ENCODE measurements at places on chromosomes 16 and 17.

- no peak for DNase-seq
Observed at GRCh38 chr17:40819528-40820125, 2.8 kb downstream of the KRT10 start.

DNA sequence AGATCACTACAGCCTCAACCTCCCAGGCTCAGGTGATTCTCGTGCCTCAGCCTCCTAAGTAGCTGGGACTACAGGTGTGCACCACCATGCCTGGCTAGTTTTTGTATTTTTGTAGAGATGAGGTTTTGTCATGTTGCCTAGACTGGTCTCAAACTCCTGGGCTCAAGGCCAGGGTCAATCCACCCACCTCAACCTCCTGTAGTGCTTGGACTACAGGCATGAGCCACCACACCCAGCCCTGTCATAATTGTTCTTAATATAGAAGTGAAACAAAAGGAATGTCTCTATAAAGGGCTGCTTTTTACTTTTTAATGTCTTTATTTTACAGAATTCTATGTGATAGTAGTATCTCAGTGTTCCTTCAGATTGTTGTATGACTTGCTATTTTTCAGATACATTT, 345.2 kb upstream of the TBX2 start:
- no peak for DNase-seq

DNA sequence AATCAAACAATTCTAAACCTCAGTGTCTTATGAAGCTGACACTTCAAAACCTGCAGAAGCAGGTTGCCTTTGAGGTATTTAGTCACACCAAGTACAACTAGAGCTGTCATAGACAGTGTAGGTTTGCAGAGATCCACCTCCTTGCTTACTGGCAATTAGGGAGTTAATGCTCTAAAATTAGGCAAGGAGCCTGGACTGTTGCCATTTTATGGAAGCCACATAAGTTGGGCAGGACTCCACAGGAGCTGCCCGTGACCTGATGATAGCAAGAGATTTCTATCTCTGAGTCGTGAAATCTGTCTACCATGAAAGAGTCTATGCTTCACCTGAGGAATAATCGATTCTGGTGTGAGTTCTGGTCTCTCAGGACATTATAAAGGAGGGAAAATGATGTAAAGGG, 8.9 kb downstream of the EME1 start:
- DNase-seq, result no peak

DNA sequence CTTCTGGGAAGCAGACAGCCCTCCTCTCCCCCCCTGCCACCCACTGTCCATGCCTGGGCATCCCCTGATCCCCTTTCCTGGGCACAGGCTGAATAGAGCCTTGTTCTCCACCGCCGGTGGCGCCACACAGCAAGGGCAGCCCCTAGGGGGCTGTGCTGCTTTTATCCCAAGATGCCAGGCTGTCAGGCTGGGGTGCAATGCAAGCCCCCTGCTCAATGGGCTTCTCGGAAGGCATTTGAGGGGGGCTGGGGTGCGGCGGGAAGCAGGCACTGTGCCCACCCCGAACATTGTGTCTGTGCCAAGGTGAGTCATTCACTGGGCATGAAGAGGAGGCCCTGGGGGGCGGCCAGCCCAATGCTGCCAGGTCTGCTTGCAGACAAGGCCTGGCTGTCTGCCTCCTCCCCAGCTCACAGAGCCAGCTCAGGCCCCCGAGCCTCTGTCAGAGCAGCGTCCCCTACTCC, 1.5 kb upstream of the GFAP start:
- DNase-seq, result peak; percentile 27

DNA sequence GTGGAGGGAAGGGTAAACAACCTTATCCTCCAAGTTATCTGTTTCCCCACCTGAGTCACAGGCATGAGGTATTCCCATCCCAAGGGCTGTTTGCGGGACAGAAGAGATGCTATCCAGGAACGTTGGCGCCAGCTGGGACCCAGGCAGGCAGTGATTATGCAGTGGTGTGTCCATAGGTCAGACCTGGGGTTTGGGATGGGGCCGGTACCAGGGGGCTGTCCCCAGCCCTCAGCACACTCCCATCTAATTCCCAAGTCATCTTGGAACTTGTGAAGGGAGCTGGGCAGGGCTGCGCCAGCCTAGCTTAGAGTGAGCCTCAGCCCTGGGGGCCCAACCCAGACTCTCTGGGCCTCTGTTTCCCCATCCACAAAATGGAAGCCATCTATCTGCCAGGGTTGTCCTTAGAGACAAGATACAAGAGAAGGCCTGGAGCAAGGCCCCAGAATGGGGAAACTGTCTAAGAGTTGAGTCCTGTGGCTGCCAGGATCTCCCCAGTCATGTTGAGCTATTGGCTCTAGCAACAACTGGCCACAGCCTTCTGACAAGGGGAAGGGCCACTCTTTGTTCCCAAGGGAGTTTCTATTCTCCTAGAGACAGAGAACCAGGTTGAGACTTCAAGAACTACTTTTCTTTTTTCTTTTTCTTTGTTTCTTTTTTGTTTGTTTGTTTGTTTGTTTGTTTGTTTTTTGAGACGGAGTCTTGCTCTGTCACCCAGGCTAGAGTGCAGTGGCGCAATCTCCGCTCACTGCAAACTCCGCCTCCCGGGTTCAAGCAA, 9.8 kb upstream of the JUP start:
- no peak for DNase-seq

- no peak for DNase-seq
Observed at GRCh38 chr17:57603978-57604377, 141.1 kb downstream of the CCDC182 start.

- no peak for DNase-seq
Observed at GRCh38 chr17:47791025-47791424, 30.6 kb downstream of the OSBPL7 start.

DNA sequence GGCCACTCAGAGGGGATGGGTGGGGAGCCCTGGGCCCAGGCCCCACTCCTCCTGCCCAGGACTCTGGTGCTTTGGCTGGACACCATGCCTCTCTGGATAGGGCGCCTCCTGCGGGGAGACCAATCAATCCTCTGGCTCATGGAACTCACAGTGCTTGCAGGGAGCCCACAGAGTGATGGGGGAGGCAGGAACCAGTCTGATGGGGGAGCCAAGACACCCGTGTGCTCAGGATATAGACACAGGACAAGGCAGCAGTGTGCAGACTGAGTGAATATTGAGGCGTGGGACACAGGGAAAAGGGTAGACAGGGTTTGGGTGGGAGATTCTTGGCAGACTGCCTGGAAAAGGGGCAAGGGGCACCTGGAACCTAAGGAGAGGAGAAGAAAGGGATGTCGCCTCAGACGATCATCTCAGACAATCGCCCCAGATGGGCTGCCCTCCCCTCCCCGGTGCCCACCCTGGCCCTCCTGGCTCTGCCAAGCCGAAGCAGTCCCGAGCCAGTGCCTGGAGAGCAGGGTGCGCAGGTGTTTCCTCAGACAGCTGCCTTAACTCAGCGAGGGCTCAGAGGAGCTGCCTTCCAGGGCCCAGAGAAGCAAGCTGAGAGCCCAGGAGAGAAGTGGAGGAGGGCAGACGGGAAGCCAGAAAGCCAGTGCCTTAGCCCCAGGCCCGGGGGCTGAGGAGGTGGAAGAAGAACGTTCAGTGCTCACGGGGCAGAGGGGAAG, 37.4 kb upstream of the DLX4 start:
- no peak for DNase-seq

GRCh38 chr17:20228860-20229259, 219.7 kb downstream of the SPECC1 start:
- no peak for DNase-seq

DNA sequence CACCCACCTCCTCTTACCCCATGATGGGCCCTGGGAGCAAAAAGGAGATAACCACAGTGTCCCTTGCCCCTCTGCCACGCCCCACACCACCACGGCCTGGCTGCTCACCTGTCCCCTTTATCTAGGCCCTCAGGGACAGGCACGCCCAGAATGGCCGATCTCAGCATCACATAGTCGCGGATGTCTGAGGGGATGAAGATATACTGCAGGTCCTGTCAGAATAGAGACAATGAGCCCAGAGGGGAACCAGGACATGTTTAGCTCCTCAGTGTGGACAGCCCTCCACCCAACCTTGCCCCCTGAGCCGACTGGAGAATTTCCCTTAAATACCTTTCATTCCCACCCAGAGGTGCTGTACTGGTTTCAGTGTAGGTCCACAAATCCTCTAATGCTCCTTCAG, 15.2 kb downstream of the ST6GALNAC2 start:
- DNase-seq, result no peak

DNA sequence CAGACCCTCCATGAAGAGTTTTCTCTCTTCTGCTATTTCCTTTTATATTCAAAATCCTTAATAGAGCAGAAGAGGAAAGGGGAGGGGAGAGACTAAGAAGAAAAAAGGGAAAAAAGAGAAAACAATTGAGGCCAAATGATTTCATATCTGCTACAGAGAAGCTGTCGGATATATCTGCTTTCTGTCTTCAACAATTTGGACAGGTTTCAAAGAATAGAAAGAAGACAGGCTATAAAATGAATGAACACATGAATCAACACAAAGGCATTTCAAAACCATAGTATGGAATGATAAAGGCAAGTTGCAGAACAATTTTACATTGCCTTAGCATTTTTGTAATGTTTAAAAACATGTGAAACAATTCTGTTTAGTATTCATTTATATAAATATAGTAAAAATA, 4.7 kb upstream of the CMTR2 start:
- no peak for DNase-seq

GRCh38 chr17:66702106-66702936, 132.6 kb upstream of the CACNG5 start:
- no peak for DNase-seq

- no peak for DNase-seq
Observed at GRCh38 chr16:21702276-21702675, 38.5 kb downstream of the OTOA start.

- no peak for DNase-seq
Observed at GRCh38 chr16:2979669-2980226, 498 bp downstream of the PKMYT1 start.

DNA sequence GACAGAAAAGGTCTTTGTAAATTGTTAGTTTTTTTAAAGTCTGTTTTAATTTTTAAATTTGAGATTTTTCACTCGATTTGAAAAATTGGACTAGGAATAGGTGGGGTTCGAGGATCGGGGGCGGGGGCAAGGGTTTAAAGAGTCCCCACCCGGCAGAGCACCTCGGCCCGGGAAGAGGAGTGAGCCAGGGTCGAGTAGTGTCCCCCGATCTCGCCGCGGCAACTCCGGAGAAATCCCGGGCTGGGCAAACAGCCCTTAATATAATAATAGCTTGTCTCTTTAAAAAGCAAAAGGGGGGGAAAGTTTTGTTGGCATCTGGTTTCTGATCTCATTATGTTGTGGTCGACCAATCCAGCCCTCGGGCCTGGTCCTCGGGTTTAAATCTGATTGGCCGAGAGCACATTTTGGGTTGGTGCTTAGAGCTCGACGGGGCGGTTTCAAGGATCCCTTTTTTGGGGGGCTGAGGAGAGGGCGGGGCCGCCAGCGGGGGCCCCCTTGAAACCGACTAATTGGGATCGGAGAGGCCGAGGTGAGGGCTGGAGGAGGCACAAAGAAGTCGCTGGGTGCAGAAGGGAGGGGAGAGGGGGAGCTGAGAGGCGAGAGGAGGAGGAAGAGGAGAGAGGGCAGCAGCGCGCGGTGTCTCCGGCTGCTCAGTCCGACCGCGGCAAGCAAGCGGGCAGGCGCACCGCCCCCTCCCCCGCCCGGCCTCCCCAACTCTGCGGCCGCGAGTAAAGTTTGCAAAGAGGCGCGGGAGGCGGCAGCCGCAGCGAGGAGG, at the start of gene FZD2:
FZD2 (plus strand) TSS at position 653 of the 775 bp plus-strand sequence. CDS start 205 bp downstream, outside the sequence.
- peak; percentile 96 for DNase-seq

- no peak for DNase-seq
Observed at GRCh38 chr17:77535435-77535834, 394.7 kb downstream of the SEC14L1 start.

DNA sequence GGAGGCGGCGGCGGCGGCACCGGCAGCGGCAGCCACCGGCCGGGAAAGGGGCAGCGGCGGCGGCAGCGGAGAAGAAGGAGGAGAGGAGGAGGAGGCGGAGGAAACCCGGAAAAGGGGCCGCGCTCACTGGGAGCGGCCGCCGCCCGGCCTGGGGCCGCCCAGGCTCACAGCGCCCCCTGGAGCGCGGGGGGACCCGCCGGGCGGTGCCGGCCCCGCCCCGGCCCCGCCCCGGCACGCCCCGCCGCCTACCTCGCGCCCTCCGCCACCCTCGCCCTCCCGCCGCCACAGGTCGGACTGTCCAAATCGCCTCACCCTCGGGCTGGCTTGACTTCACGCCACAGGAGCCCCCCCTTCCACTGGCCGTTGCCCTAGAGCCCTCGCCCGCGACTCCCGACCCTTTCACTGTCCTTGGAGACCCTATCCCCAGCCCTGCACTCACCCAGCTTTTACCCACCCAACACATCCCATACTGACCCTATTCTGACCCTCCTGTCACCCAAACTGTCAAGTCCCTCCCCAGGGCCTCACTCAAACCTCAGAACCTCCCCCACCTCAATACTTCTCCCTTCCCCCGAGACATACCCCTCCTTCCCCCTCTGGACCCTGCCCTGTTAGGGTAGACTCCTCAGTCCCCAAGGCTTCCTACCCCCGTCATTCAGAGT, at the start of gene CSNK2A2:
CSNK2A2 (minus strand) TSS at position 85 of the 662 bp plus-strand sequence. CDS start 370 bp downstream, outside the sequence.
- peak; percentile 3 for DNase-seq

All from AG09309 (cell line).